AG10803 (cell line): ENCODE measurements at places on chromosomes 4 and X.

DNA sequence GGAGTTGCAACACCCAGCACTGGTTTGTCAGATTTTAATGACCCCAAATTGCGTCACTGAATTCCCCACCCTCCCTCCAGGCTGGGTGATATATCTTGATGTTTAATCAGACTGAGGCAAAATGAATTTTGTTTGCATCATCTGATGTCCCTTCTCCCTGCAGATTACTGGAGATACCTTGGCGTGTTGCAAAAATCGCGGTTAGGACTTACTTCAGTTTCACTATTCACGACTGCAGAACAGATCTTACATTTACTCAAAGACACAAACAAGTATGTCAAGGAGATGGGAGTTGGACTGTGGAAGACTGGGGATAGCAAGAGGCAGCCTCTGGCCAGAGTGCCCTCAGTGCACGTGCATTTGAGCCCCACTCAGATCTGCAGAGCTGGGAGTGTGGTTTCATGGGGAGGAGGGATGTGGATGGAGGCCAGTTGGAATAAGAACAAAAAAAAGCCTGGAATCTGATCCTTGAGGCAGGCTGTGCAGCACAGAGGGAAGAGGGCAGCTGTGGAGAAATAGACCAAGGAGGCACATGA, 92.2 kb upstream of the MTM1 start:
- peak; percentile 43 for DNase-seq

GRCh38 chr4:7661846-7662506, 227.2 kb upstream of the PSAPL1 start:
- no peak for DNase-seq

DNA sequence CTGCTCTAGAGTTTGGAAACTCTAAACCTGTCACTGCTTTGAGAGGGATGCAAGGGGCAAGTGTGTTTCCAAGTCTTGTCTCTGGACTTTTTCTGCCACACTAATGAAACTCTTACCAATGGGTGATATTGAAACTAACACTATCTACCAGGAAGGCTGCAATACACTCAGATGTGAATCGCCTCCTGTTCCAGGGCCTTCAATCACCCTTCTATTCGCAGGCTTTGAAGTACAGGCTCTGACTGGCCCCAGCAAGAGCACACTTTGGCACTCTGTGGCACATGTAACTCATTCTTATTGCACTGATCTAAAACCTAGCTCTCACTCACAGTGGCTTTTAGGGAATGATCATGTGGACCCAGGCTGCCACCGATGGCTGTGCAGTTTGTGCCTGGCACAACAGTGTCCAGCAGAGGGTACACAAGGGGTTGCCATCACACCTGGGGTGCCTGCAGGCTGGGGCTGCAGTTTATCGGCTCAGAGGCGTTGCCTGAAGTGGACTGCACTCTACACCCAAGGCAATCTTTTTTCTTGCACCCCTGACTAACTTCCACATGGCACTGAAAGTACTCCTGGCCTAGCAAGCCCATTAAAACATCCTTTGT, 210.8 kb downstream of the MGST2 start:
- no peak for DNase-seq

DNA sequence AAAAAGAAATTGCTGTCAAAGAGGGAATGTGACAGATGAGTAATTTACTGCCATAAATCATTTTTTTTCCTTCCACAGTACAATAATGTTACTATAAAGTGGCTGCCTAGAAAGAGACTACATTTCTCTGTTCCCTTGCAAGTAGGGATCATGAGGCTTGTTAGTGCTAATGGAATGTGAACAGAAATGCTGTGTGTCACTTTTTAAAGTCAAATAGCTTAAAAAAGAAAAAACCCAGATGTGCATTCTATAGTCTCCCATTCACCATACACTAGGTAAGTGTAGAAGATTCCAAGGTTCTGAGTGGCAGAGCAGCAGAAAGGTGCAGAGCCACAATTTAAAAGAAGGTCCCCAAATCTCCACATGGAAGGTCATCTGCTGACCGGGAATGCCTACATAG, 328.4 kb downstream of the CAMK2D start:
- peak; percentile 40 for DNase-seq

GRCh38 chrX:81261576-81261975, 59.7 kb downstream of the SH3BGRL start:
- peak; percentile 45 for DNase-seq

DNA sequence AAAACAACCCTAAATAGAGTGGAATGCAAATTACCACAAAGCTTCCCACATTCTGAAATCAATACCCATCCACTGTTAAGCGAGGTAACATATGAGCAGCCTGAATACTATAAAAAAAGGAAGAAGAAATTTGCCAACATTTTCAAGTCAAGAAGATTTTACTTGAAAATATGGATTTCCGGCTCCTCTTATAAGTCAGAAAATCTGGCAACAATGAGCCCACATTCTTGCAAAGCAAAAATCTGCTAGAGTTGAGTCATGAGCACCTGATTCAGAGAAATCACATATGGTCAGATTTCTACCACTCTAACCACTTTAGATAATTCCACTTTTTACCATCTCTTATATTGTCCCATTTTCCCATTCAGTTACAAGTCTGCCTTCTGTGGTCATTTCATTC, 395.7 kb downstream of the DTHD1 start:
- no peak for DNase-seq

GRCh38 chr4:7658341-7659204, 223.8 kb upstream of the PSAPL1 start:
- no peak for DNase-seq

DNA sequence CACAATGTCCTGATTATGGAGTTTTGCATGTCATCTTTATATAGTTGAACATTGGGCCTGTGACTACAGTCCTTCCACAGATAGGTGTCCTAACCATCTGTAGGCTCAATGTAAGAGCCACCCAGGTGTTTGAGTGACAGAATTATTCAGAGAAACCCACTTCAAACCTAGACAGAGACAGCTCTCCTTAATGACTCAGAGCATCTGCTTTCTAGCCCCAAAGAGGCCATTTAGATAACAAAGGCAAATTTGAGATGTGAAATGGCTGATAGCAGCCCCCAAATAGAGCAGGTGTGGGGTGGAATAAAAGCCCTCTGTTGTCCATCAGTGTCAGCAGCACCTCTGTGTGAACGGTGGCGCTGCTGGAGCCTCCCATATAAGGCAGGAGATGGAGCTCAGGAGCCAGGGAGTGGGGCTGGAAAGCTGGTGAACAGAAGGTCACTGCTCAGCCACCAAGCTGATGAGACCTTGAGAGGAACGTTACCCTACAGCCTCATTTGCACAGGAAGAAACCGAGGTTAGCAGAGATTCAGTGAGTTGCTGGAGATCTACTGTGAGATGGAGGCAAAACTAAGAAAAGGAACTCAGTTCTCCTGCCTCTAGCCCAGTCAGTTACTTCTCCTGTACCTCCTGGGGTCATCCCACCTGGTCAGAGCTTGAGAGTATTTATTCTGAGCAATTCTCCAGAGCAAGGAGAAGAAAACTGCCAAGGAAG, 153.3 kb upstream of the LNX1 start:
- no peak for DNase-seq

DNA sequence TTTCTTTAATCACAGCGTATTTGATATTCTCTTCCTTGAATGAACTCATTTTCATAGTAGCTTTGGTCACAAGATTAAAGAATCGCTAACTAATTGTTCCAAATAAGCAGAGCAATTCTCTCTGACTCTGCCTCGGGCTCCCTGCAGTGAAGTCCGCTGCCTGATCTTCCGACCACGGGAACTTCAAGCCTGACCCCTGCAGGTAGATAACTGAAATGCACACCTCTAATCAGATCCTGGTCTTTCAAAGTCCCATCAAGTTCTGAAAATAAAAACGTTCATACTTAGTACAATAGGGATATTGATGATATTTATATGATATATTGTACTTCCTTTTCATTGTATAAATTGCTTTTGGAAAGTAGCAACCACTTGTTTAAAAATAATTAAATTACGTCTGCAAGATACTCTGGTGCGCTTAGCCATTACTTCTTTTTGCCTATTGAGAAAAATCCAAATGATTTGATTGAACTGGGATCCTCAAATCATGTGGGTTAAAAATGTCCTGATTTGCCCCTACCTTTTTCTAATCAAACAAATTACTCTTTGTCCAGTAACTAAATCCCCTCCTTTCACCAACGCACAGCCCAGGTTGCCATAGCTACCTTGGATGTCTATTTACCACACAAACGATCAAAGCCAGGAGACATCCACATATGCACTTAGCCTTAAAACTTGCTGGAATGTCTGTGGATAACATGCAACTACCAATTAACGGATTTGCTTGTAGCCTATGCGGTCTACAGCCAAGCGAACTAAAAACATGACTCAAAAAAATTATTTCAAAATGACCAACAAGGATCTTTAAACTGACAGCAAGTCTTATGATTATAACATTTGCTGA, 4.2 kb downstream of the MID1 start:
- peak; percentile 87 for DNase-seq

- DNase-seq, result peak; percentile 94
Measured at GRCh38 chr4:119040694-119041185, 94.9 kb upstream of the MYOZ2 start.

GRCh38 chr4:154625971-154626370, 13.5 kb upstream of the FGG start:
- DNase-seq, result no peak

DNA sequence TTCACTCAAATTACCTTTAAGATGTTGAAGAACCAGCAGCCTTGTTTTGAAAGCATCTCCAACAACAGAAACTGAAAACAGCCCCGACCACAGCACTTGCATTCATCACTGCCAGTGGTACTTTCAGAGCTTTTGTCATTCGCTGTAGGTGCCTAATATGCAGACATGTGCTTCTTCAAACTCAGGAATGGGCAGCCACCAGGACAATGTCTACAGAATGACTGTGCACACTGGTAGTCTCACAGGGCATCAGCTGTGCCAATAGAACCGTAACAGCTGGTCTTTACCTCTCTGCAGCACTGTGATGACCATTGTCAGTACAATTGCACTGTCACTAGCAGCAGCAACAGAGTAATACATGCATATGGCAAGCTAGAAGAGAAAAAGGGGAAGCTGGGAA, 1149.7 kb downstream of the STPG2 start:
- DNase-seq, result no peak

- no peak for DNase-seq
Measured at GRCh38 chr4:184889666-184890335, 64.0 kb upstream of the ACSL1 start.

DNA sequence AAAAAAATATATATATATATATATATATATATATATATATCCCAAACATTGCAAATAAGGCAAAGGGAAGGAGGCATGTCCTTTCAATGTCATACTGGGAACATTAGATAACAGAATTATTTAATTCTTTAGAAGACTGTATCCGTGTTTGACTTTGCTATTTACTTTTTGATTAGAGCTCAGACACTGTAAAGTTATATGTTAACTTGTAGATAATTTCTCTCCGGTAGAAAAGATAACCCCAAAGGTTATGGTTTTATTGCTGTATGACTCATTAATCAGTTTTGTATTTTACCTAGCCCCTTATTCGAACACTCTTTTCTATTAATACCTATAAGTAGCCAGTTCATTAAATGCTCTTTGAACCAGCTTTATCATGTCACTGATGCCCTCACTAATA, 150.6 kb upstream of the DUSP21 start:
- no peak for DNase-seq

DNA sequence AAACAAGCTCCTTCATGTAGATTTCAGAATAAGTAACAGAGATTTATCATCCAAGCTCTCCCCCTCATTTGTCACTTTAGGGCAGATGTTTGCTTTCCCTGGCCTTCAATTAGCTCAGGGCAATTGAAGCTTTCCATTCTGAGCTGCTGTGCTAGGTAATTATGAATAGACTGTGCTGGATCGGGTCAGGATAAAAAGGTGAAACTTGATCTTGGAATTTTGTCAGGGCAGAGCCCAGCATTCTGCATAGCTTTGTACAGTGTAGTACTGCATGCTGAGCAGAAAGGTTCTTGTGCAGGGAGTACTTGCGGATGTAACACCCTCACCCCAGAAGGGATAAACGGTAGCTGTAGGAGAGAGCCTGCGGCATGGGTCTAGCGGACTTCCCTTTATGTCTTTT, 64.0 kb upstream of the CLDN34 start:
- DNase-seq, result no peak

DNA sequence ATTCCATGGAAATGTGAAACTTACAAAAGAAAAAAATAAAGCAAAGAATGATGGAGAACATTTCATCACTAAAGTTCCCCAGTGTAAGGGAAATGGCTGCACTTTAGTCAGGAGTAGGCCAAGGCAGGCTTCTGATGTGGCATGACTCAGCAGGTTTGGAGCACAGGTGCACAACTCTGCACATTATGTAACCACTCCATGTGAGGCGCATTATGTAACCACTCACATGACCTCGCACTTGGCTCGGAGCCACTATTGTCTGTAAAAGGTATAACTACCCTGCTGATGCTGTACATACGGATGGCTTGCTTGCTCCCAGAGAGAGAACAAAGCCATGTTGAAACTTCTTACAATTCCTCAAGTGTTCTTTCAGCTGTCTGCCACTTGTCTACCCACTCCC, 727.6 kb downstream of the TRAM1L1 start:
- no peak for DNase-seq

DNA sequence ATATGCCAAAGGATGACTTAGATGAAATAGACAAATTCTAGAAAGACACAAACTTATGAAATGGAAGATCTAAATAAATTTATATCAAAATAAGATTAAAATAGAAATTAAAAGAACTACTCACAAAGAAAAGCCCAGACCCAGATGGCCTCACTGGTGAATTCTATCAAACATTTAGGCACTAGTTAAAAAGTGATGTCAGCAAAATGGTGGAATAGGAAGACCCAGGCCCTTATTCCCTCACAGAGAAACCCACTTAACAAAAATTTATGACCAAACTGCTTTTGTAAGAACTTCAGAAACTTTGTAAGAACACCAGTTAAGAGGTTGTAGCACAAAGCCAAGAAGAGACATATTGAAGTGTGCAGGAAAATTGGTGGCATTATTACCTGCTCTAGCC, 129.5 kb downstream of the GATB start:
- DNase-seq, result no peak

- no peak for DNase-seq
Measured at GRCh38 chrX:40158036-40158706, 60.4 kb upstream of the BCOR start.

GRCh38 chr4:184347251-184348239, 126.8 kb downstream of the IRF2 start:
- DNase-seq, result peak; percentile 13

- DNase-seq, result peak; percentile 82
Measured at GRCh38 chr4:75715105-75715799, 9.1 kb upstream of the USO1 start.

GRCh38 chrX:136163689-136164088, 16.4 kb downstream of the FHL1 start:
- DNase-seq, result peak; percentile 26
